Ovary (tissue), 10 donors: ENCODE measurements at places on chromosomes 5 and 9. TPM values are rescaled to one million over a fixed set of nuclear protein-coding genes. Genes with fewer than 3 reads are reported as not detected.

DNA sequence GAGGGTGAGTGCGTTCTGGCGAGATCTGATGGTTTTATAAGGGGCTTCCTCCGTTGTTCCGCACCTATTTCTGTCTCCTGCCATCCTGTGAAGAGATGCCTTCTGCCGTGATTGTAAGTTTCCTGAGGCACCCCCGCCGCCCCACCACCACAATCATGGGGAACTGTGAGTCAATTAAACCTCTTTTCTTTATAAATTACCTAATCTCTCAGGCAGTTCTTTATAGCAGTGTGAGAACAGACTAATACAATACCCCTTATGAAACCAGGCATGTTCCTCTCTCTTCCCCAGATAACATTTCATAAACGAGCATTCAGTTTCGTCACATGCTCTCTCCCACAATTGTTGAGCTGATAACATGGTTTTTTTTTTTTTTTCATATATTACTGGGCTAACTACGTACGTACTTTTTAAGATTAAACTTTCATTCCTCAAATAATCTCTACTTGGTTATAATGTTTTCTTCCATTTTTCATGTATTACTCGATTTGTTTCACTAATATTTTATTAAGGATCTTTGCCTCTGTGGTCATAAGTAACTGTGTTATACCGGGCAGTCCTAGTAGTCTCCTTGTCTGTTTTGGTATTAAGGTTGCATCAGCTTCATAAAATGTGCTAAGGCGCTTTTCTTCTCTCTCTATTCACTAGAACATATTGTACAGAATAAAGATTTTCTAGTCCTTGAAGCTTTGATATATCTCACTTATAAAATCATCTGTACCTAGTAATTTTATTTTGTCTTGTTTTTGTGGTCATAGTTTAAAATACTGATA, 64.9 kb upstream of the MVB12B start:
- no peak overlapping the region for H3K27ac ChIP-seq
- no peaks in the 10 kb centered on the region for H3K27me3 ChIP-seq
- no peaks in the 10 kb centered on the region for H3K4me1 ChIP-seq
- H3K4me3 ChIP-seq: no peak overlapping the region

GRCh38 chr5:158868546-158868945, 231.2 kb downstream of the EBF1 start:
- H3K27ac ChIP-seq: no peak overlapping the region
- DNase-seq: no peak
- no peaks in the 10 kb centered on the region for H3K27me3 ChIP-seq
- no peaks in the 10 kb centered on the region for H3K36me3 ChIP-seq
- H3K4me1 ChIP-seq: peaks cover 15% of the 10 kb centered on the region

DNA sequence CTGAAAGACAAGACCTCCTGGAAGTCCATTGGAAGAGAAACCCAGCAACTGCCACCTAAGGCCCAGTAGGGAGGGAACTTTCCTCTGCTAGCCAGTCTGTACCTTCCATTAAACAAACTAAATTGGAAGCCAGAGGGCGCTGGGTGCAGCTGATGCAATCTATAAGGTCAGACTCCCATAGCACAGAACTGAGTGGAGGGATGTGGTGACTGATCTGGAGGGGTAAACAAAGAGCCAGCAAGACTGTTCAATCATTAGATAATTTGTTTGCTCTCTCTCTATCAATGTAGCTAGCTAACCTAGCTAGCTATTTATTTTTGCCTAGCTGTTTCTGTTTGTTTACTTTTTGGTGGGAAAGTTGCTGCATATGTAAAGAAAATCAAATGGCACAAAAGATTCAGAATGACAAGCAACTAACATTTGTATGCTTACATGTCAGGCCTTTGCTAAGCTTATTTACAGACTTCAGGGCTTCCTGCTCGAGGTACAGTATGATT, 291.8 kb upstream of the DAB2 start:
- no peaks in the 10 kb centered on the region for H3K4me1 ChIP-seq
- no peak overlapping the region for H3K4me3 ChIP-seq
- H3K27me3 ChIP-seq: no peaks in the 10 kb centered on the region
- DNase-seq: no peak

DNA sequence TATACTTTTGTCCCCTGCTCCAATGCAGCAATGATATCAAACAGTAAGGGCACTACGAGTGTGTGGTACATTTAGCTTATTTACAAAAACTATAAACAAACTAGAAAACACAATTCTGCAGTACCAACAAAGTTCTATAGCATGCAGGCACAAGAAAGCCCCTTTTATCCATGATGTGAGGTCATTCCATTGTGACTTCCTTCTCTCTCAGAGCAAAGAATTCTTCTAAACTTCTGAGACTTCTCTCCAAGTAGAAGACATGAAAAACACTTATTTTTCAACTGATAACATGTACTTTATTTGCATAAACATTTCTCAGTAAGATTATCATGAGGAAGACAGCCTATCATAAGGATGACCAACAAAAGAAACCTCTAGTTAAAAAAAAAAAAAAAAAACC, 569.8 kb downstream of the TLE1 start:
- H3K36me3 ChIP-seq: no peaks in the 10 kb centered on the region
- no peaks in the 10 kb centered on the region for H3K4me1 ChIP-seq
- H3K4me3 ChIP-seq: no peak overlapping the region
- no peak for DNase-seq
- H3K27ac ChIP-seq: no peak overlapping the region

- DNase-seq: no peak
- no peak overlapping the region for H3K27ac ChIP-seq
- H3K4me1 ChIP-seq: no peaks in the 10 kb centered on the region
- H3K27me3 ChIP-seq: no peaks in the 10 kb centered on the region
- H3K4me3 ChIP-seq: no peak overlapping the region
These were observed 403.1 kb upstream of the TRPC7 start for GRCh38 chr5:136768457-136768856.

Gene GCNT4
- total RNA-seq: 3.2 TPM

Gene IFNA21
- total RNA-seq: not detected
